Fibroblast of skin of left biceps (primary cell): ENCODE measurements at places on chromosomes 4 and X.

DNA sequence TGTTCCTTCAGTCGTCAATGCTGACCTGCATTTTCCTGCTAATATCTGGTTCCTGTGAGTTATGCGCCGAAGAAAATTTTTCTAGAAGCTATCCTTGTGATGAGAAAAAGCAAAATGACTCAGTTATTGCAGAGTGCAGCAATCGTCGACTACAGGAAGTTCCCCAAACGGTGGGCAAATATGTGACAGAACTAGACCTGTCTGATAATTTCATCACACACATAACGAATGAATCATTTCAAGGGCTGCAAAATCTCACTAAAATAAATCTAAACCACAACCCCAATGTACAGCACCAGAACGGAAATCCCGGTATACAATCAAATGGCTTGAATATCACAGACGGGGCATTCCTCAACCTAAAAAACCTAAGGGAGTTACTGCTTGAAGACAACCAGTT is 12.6 kb downstream of the TLR8 start:
- no peak for DNase-seq

DNA sequence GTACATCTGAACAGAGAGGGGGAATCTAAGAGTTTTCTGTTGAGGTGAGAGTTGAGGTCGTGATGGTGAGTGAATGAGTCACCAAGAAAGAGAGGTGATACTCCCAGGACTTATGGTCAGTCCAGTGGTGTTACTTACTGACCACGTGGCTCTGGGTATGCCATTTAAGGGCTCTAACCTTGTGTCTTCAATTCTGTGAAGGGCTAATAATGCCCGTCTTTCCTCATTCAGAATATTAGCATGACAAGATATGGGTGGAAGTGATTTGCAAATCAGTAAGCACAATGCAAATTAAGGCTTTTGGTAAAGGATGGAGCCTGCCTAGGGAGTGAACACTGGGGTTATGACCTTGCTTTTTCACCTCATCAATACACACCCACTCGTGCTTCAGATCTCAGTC is 75.2 kb downstream of the COQ2 start:
- DNase-seq, result no peak

- DNase-seq, result no peak
Measured at GRCh38 chr4:575281-576141, 584 bp downstream of the TMEM271 start.

GRCh38 chr4:2177443-2178093 is 64.4 kb downstream of the HAUS3 start:
- DNase-seq, result no peak

DNA sequence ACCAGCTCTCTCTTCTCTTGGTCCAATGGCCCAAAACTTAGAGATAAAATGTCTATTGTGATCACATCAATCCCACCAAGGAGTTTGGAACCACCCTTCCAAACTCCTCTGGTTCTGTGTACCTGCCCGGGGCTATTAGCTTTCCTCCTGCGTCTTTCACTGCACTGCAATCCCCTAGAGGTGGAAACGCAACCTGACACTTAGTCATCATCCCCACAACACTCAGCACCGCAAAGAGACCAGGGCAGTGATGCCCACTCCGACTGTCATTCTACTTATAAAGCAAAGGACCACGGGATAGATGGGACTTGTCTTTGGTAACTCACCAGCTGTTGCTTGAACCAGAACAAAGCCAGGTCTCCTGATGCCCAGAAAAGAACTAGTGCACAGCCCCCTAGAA is 22.0 kb downstream of the AFAP1 start:
- no peak for DNase-seq

GRCh38 chrX:148609515-148610327 is 109.3 kb downstream of the AFF2 start:
- no peak for DNase-seq

DNA sequence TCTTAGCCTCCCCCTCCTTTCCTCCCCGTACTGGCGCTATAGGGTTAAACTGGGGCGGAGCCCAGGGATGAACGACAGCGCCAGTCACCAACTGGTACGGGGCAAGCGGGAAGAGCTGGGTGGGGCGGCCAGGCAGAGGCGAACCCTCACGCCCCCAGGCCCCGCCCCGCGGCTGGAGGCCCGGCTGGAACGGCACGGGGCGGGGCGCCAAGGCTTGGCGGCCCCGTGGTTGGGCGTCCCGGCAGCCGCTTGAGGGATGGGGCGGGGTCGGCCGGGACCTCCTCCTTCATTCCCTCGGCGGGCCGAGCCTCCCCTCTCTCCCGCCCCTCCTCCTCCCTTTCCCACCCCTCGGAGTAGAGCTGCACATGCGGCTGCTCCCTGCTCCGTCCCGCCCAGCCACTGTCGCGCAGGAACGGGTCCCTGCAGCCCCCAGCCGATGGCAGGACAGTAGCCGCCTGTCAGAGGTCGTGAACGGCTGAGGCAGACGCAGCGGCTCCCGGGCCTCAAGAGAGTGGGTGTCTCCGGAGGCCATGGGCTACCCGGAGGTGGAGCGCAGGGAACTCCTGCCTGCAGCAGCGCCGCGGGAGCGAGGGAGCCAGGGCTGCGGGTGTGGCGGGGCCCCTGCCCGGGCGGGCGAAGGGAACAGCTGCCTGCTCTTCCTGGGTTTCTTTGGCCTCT is at the start of gene EDA:
TSS of gene EDA (plus strand) at position 335 of the 678 bp plus-strand sequence.
- peak; percentile 65 for DNase-seq

DNA sequence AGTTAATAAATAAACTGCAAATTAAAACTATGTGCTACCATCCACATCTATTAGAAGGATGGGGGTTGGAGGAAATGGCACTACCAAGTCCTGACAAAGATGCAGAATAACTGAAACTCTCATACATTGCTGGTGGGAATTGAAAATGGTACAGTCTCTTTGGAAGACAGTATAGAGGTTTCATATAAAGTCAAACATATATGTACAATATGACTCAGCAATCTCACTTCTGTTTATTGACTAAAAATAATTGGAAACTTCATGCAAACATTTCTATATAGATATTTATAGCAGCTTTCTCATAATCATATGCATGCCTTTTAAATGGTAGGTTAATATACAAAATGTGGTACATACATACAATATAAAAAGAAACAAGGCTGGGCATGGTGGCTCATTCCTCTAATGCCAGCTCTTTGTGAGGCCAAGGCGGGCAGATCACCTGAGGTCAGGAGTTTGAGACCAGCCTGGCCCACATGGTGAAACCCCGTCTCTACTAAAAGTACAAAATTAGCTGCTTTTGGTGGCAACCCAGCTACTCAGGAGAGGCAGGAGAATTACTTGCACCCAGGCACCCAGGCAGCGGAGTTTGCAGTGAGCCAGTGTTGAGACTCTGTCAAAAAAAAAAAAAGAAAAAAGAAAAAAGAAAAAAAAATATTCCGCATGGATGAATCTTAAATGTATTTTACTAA is 225.0 kb upstream of the CXXC4 start:
- no peak for DNase-seq

GRCh38 chrX:6666624-6667023 is 131.7 kb upstream of the VCX3A start:
- DNase-seq, result no peak

DNA sequence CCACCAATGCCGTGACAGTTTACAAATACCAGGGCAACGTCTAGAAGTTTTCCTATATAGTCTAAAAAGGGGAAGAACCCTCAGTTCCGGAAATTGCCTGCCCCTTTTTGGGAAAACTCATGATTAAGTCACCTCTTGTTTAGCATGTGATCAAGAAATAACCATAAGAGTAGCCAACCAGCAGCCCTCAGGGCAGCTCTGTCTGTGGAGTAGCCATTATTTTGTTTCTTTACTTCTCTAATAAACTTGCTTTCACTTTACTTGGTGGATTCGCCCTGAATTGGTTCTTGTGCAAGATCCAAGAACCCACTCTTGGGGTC is 20.0 kb upstream of the HOPX start:
- DNase-seq, result no peak

DNA sequence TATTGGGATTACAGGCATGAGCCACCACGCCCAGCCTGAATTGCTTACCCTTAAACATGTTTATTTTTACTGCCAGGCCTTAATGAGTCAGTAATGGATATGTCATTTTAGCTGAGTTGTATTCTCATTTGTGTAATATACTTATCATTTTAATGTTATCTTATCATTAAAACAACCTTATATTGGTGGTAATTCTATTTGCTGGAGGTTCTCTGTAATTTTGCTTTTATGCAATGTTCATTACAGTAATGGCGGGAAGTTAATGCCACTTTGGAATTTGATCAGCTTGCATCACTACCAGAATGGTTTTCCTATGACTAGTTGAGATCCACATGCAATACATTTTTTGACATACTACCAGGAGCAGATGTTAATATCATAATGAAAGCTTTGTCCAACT is 6.3 kb upstream of the PGAM4 start:
- DNase-seq, result no peak

DNA sequence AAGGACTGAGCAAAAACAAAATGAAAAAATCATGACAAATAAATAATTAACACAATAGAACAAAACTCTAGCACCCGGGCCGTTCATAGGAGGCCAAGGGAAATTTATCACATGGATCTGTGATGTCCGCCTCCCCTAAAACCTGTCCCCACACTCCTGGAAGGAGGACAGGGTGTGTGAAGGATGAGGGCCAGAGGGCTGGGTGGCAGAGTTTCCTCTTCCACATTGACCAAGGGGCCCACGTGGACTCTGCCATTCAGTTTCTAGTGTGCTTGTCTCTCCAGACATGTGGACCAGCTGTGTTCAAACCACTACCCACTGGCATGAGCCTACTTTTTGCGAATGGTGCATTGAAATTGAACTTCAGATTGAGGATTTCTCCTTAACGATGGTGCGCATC is 6.3 kb downstream of the PRRG3 start:
- no peak for DNase-seq

DNA sequence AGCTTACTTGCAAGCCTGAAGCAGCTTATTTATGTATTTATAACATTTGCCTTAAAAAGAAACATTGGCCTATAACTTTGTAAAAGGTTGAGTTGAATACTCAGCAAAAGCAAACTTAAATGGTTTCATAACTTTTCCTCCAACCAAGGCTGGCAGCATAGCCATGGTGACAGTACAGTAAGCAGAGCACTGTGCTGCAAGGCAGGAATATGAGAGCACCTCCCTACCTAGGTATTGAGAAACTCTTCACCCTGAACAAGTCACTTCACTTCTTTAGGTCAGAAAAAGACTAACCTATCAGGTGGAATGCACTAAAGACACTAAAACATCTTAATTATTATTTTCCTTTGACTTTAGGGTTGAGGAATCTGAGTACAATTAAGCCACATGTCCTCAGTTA is 63.9 kb upstream of the GYPA start:
- no peak for DNase-seq

DNA sequence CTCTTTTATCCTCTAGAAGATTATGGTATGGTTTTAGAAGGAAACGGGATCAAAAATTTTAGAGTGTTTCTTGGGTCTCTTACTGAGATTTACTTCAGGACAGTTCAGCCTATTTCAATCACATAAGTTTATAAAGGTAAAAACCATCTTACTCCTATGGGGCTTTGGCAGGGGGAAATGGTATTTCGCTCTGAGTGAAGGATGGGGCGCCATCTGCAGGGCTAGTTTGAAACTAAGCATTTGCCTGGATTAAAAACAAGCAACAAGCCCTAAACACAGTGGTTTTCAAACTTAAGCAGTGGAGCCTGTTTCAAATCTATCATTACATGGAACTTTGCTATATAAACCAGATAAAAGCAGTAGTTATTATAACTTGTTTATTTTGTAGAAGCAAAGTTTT is 361.5 kb upstream of the FMR1 start:
- no peak for DNase-seq

DNA sequence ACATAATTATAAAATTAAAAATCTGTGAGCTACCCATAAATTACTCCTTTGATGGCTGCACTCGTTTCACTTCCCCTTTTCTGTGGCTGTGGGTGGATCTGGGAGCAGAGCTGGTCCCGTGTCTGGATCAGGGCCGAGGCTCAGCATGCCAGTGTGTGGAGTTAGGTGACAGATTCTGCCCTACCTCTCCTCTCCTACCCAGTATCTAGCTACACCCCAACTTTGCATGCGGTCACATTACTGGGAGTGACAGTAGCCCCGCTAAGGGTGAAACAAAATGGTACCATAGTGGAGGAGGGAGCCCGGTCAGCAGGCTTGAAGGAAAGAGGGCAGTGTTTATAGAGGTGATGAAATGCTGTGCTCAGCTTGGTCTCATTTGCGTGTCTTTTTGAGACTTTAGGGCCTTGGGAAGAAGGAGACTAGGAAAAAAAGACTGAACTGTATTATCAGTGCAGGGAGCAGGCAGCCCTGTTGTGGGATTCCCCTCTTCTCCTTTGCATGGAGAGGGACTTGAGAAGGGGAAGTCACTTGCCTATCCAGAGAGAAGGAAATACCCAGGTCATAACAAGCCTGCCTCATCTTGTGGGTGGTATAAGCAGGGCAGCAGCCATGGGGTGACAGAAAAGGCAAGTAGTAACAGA is 48.4 kb downstream of the ARHGAP10 start:
- DNase-seq, result no peak

- DNase-seq, result no peak
Measured at GRCh38 chr4:153784166-153784699, 4.7 kb downstream of the SFRP2 start.

DNA sequence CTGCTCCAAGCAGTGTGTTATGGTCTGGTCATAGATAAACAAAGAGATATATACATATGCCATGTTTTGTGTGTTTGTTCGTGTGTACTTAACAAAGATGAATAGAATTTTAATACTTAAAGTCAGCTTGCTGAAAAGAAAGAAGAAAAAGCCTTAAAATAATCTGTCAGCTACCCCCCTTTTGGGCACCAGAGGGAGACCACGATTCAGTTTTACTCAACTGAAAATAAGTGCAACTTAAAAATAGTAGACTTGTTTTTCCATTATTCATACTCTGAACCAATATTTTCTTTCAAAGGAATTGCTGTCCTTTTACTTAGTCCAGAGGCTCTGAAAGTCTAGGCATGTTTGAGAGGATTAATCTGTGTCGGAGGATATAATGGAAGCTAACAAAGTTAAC is 181.7 kb upstream of the AGTR2 start:
- no peak for DNase-seq

- DNase-seq, result no peak
Measured at GRCh38 chrX:74523870-74524735, 90.3 kb downstream of the RLIM start.
